NAMALWA (cell line): ENCODE measurements at places on chromosomes 4 and X.

DNA sequence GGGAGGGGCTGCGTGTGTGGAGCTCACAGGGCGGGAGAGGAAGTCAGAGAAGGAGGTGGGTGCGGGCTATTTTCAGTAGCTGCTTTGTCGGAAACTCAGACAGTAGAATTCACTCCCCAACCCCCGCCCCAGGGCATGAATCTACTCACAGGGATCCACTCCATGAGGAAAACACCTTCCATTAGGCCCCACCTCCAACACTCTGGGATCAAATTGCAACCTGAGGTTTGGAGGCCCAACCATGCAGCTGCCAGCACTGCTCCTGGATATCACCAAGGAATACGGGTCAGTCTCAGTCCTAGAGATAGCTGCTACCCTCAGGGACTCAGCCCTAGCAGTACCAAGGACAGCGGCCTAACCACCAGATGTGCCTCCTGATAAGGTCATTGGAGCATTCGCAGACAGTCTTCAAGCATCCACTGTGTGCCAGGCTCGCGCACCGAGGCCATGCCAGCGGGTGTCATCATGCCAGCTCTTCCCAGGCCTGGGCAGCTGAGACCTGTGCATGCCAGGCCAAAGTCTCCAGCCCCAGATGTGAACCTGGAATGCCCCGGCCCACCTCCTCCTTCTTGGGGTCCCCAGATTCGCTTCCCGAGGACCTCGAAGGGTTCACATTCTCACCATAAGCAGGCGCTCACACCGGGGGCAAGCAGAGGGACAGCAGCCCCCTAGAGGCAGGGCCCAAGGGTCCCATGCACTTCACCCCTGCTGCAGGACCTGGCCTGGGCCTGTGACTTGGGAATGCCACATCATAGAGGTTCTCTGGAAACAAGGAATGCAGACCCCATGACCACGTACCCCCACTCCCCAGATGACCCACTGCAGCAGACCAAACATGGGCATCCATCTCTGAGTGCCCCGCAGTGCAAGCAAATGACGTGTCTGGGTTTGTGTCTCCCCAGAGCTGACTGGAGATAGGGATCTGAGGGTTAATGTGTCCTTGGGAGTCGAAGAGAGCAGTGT lies 102.3 kb downstream of the ADRA2C start:
- DNase-seq, result peak; percentile 42

- DNase-seq, result no peak
Measured at GRCh38 chr4:74516303-74516702, 71.4 kb downstream of the AREG start.

GRCh38 chr4:104015680-104016079 lies 295.9 kb upstream of the TACR3 start:
- DNase-seq, result peak; percentile 17

- no peak for DNase-seq
Measured at GRCh38 chr4:73416423-73417087, 12.5 kb downstream of the ALB start.

DNA sequence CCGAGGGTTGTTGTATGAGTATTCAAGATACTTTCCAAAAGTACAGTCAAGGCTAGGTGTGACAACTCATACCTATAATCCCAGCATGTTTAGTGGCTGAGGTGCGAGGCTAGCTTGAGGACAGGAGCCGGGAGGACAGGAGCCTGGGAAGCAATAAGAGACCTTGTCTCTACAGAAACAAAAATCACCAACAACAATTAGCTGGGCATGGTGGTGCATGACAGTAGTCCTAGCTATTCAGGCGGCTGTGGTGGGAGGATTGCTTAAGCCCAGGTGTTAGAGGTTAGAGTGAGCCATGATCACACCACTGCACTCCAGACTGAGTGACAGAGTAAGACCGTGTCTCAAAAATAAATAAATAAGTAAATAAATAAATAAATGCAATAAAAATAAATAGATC lies 91.6 kb downstream of the TLL1 start:
- no peak for DNase-seq

- no peak for DNase-seq
Measured at GRCh38 chr4:109156356-109156755, 146.1 kb downstream of the COL25A1 start.

GRCh38 chr4:54333657-54334056 lies 104.6 kb downstream of the PDGFRA start:
- DNase-seq, result no peak

DNA sequence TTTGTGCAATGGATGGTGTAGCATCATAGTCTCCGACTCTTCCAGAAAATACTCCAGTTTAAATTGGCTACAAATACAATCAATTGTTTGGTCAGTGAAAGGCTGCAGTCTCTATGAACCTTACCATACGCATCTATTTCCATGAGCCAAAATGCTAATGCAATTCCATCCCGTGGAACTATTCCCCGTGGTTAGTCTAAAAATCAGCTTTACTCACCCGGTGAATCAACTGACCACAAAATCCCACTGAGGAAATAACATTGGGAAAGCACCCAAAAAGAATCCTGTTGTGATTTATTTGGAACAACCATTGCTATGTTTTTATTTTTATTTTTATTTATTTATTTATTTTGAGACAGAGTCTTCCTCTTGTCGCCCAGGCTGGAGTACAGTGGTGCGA lies 87.1 kb downstream of the DHX15 start:
- no peak for DNase-seq

DNA sequence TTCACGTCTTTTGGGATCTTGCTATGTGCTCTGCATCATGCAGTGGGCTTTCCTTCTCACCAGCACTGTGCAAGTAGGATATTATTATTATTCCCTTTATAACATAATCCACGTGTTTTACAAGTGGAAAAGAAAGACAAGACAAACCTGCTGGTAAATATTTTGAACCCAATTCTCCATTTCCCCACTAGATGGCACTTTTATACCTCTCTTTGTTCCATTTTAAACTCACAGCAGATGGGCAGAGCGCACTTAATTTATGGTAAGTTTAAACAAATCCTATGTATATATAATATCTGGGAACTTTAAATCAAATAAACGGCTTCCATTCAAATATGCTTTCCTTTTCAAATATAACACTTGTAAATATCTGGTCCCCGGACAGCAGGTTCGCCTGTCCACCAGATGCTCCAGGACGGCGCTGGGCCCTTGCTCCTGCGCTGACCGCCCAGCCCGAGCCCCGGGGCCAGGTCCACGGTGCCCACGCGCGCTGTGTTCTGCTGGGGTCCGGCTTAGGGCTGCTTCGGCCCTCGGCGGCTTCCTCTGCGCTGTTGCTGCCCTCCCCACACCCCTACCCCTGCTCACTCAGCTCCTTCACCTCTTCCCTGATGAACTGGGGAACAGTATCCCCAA lies 31.1 kb downstream of the F11 start:
- DNase-seq, result peak; percentile 62

DNA sequence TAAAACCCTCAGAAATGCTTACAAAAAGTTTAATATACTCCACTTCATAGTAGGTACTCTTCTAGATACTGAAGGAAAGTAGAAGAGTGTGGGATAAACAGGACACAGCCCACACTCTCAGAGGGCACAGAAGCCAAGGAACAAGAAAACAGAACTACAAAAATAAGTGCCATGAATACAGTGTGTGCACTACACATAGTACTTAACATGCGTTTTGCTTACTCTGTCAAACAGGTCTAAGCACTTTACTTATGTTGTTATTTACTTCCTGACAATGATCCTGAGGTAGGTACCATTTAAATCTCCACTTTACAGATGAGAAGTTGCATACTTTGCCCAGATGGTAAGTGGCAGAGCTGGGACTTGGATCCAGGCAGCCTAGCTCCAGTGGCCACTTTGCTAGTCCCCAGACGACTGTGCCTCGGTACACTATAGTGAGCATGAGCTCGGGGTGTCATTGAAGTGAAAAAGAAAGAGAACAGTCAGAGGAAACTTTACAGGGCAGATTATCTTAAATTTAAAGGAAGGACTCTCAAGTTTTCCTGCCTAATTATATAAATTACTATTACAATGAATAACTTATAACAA lies 120.3 kb downstream of the BANK1 start:
- no peak for DNase-seq

GRCh38 chrX:49129427-49129826 lies 5.9 kb upstream of the GPKOW start:
- peak; percentile 41 for DNase-seq
